H9 (cell line): ENCODE measurements at places on chromosomes 13 and 19.
A peak's percentile ranks its signal among the peaks of the same experiment; 100 is the strongest.

DNA sequence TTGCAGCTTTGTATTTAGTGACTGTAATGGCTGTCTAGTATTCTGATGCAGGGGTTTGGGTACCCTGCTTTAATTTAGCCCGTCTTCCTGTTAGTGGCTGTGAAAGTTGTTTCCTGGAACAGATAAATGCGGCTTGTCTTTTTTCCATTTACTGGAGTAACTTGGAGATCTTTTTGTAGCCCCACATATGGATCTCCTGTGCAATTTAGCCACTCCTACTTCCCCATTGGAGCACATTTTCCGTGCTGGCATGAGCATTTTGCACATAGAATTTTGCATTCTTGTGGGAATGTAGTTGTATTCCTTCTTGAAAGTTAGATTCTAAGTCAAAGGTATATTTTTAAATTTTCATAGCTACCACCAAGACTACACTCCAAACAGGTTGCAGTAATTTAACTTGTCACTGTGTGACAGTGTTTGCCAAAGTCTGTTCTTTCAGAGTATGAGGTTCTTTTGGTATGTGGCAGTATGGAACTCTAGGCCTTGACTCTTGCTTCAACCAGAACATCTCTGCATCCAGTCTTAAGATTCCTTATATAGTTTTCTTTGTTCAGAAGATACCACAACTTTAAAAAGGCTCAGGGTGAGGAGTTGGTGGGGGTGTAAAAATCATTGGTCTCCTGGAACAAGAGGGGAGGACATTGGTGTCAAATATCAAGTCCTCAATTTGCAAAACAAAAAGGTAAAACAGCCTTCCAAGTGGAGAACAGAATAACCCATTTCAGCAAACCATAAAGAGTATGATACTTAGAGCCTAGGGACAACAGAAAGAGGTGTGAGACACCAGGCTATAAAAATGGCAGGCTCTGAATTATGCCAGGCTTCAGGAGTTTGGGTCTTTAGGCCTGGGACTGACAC, 21.1 kb upstream of the CCDC97 start:
- DNase-seq, result no peak

GRCh38 chr13:50078895-50079654, 63.8 kb downstream of the KCNRG start:
- DNase-seq, result no peak

DNA sequence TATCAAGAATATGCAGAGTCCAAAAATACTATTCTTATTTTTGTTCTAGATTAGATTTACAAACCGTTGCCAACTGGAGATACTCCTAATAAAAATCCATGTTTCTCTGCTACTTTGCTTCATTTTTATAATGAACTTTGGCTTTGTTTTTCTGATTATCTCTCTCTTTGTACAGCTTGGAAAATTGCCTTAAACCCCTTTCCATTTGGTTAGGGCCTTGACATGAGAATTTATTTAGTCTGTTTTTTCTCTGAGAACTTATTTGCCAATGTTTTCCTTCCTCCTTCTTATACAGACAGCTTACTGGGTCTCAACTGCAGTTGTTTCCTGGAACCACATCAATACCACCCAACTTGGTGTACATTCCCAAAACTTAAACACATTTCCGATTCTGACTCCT, 555.4 kb downstream of the SLITRK6 start:
- DNase-seq, result no peak

DNA sequence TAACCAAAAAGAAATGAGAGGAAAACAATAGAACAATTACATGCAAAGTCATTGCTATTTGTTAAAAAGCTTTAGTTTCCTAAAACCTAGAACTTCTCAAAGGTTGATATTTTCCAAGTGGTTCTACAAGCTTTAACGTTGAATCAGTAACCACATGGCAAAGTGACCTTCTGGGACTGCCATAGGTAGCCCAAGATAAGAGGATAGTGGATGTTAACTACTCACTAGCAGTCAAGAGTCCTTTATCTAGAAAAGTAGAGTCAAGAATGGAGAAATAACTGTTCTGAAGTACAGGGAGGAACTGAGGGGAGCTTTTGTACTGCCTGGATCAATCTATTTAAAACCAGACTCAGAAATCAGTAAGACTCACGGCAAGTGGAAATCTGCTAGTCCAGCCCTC, 9.9 kb upstream of the SLC46A3 start:
- DNase-seq, result no peak

- DNase-seq, result no peak
These were observed 628 bp downstream of the BEST2 start for GRCh38 chr19:12752056-12752781.

- peak; percentile 98 for DNase-seq
These were observed 13.6 kb upstream of the ICAM3 start for GRCh38 chr19:10352764-10353671.

DNA sequence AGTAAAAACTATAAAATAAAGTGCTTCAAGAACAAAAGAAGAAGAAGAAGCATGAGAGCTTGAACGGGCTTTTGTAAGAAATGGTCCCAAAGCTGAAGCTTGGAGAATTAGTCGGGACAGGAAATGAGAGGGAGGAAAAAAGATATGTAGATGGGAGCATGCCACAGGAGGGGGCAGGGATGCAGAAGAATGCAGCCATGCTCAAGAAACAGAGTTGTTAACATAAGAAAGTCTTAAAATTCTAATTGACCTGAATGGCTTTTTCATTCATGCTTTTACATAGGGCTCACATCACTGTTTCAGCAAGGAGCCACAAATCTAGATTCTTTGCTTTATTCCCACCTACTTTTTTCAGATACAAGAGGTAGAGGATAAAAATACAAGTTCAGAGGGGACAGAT, 27.7 kb upstream of the NBEA start:
- peak; percentile 79 for DNase-seq

DNA sequence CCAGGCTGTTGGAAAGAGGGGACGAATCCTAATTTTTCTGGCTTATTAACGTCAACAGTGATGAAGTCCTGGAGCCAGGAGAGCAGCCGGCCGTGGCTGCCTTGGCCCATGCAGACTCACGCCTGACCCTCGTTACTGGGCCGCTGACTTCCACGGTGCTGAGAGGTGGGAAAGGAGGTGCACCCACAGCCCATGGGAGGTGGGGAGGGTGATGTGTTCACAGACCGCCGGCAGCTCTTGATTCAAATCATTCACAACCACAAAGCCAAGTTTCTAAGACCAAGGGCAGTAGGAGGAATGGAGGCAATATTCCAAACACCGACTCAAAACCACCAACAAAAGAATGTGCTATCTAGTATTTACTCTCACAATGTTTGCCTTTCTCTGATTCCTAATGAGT, 24.3 kb downstream of the COL4A2 start:
- DNase-seq, result no peak

- no peak for DNase-seq
These were observed 4.4 kb downstream of the ZSWIM4 start for GRCh38 chr19:13799669-13800068.

GRCh38 chr19:58562122-58563033, 4.0 kb upstream of the UBE2M start:
- DNase-seq, result peak; percentile 44

GRCh38 chr13:28490061-28490460, 4.9 kb downstream of the FLT1 start:
- DNase-seq, result no peak

DNA sequence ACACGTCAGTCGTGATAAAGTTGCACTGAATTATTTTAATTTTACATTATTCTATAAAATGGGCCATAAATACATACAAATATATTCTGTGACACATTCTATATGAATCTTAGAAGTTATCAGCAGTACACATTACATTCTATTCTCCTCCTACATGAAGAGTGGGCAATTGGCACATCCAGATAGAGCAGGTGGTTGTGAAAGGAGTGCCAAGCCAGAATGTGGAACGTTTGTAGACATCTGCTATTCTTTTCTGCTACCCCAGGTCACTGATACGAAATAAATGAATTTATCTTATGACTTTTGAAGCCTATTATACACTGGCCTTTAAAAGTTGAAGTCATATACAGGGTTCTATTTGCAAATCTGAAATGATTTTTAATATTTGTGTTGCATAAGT, 373.2 kb downstream of the PCDH17 start:
- DNase-seq, result no peak

- DNase-seq, result no peak
These were observed 58.9 kb downstream of the TMED1 start for GRCh38 chr19:10776900-10777650.

- no peak for DNase-seq
These were observed 4.5 kb upstream of the SHISA7 start for GRCh38 chr19:55447421-55448174.

GRCh38 chr19:58364146-58364545, 1.6 kb upstream of the ZNF497 start:
- no peak for DNase-seq

DNA sequence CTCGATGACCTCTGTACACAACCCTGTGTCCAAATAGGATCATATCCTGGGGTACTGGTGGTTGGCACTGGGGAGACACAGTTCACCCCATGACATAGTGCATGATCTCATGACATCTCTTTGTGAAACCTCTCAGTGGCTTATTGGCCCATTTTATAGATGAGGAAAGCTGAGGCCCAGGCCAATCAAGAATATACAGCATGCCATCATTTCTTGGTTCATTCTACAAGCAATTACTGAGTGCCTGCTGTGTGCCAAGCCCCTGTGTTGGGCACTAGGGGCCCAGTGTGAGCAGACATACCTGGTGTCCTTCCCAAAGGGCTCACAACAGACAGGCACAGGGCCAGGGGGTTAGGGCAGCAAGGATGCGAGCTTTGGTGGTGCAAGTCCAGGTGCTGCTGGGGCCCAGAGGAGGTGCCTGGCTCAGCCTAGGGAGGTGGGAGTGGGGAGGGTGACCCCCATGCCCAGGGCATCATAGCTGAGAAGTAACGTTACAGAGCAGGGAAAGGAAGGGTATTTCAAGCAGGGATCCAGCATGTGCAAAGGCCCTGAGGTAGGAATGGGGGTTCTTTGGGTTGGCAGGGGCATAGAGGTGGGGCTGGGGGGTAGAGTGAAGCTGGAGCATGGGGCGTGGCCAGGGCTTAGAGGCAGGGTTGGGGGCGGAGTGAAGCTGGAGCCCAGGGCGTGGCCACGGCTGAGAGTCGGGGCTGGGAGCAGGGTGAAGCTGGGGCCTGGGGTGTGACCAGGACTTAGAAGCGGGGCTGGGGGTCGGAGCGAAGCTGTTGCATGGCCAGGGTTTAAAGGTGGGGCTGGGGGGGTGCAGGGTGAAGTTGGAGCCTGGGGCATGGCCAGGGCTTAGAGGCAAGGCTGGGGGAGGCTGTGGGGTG, 20.7 kb downstream of the COLGALT1 start:
- DNase-seq, result no peak

DNA sequence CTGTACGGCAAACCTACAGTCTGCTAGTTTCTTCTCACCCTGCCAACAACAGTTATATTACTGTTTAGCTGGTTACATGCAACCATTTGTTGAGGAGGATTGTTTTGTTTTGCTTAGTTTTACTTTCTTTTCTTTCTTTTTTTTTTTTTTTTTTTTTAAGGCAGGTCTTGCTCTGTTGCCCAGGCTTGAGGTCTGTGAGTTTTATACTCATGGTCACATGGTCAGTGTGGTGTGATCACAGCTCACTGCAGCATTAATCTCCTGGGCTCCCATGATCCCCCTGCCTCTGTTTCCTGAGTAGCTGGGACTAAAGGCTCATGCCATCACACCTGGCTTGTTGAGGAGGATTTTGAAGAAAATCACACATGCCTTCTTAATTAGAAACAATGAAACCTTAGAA, 505.6 kb downstream of the GPC5 start:
- no peak for DNase-seq

GRCh38 chr13:26024558-26024957, 27.3 kb downstream of the SHISA2 start:
- no peak for DNase-seq

DNA sequence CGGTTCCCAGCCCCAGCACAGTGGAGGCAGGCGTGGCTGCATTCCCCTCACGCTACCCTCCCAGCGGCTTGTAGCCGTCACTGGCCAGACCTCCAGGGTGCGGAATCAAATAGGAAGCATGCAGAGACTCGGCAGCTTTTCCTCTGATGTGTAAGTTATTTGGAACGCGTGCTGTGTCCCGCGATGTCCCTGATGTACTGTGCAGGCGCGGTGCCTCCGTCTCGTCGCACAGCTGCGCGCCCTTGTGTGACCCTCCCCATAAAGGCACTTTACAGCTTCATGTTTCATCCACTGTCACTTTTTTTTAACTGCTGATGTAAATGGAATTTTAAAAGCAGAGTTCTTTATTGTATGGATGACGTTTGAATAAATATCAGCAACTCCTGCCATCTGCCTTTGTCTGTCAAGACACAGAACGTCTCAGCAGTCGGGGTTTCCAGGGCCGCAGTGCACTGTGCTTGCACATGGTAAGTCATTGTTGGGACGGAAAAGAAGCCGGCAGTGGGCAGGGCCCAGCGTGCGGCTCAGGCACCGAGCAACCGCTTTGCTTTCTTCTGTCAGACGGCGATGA, 7.3 kb upstream of the F7 start:
- no peak for DNase-seq

DNA sequence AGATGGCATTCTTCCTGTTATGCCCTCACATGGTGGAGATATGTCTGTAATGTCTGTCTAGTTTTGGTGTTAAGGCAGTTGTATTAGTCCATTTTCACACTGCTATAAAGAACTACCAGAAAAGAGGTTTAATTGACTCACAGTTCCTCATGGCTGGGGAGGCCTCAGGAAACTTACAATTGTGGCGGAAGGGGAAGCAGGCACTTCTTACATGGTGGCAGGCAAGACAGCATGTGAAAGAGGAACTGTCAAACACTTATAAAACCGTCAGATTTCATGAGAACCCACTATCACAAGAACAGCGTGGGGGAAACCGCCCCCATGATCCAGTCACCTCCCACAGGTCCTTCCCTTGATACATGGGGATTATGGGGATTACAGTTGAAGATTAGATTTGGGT, 3.2 kb downstream of the ZNF441 start:
- no peak for DNase-seq

- DNase-seq, result peak; percentile 34
These were observed 953 bp downstream of the DZIP1 start for GRCh38 chr13:95643571-95643935.

DNA sequence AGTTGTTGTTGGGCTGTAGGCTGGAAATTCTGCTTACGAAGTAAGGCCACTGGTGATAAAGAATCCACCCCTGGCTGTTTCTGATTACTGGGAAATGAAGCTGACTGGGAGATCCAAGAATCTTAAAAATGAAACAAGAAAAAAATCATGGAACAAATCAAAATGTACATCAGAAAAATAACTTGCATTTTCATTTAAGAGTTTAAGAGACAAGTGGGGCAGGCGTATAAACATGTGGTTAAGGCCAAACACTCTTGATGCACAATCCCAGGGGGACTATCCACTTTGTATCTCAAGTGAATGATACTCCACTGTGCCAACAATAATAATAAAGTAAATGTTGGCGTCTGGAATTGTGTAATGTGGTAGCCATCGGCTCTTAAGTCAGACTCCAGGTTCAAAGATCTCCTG, 24.6 kb downstream of the ZMYM5 start:
- no peak for DNase-seq

- DNase-seq, result no peak
These were observed 3.3 kb downstream of the SYCN start for GRCh38 chr19:39200803-39201115.
